ENCODE measurements at places on chromosomes 4 and X.

DNA sequence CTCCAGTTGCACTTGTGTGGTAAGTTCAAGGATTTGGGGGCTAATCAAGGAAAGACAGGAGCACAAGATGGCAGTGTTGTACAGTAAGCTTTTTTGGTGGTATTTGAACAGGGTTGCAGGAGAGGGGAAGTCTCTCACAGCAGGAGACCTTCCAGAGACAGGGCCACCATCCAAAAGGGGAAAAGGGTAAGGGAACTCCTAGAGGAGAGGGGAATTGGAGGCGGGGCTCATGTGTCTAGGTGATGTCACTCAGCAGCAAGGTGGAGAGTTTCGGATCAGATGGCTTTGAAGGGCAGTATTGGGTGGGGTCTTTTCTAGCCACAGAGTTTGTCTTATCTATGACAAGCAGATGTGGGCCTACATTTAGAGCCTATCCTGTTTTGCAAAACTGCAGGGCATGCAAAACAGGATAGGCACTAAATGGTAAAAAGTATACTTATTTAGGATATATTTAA, 13.4 kb upstream of the RNF175 start:
- no peak for DNase-seq

DNA sequence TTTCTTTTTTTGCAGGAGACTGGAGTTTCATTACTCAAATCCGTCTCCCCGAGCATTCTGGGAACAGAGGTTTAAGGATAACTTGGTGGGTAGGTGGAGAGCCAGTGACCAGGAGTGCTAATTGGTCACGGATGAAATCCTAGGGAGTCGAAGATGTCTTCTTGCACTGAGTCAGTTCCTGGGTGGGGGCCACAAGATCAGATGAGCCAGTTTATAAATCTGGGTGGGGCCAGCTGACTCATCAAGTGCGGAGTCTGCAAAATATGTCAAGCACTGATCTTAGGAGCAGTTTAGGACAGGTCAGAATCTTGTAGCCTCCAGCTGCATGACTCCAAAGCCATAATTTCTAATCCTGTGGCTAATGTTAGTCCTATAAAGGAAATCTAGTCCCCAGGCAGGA, 741.3 kb downstream of the PCDH7 start:
- no peak for DNase-seq

DNA sequence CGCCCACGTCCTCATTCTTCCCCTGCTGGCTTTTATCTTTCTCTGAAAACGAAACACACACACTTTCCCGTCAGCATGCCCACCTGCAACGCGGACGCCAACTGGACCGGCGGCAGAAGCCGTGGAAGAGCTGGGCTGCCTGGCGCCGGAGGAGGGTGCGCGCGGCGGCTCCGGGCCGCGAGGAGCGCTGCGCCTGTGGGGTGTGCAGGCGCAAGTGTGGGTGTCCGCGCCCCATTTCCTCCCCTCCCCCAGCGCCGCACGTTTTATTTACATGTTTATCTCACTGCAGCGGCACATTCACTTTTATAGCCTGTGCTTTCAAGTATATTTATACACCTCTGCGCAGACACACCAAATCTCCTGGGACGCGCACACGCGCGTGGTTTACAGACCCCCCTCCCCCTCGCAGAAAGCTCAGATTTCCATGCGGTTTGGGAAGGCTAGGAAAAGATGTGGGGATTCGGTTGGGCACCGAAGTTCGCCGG, 1.5 kb downstream of the PITX2 start:
- DNase-seq: no peak

GRCh38 chr4:61204353-61205060, 4.4 kb downstream of the ADGRL3 start:
- no peak for DNase-seq

DNA sequence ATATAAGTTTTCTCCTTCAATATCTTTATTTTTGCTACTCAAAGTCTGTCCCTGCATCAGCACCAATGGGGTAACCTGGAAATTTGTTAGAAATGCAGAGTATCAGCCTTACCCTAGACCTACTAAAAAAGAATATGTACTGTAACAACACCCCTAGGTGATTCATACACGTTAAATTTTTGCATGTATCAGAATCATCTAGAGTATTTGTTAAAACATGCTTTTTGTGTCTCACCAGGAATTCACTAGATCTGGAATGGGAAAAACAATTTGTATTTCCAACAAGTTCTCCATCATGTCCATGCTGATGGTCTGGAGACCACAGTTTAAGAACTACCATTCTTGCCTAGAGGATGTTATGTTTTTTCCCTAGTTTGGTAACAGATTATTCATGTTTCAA, 196.0 kb upstream of the EDNRA start:
- no peak for DNase-seq

DNA sequence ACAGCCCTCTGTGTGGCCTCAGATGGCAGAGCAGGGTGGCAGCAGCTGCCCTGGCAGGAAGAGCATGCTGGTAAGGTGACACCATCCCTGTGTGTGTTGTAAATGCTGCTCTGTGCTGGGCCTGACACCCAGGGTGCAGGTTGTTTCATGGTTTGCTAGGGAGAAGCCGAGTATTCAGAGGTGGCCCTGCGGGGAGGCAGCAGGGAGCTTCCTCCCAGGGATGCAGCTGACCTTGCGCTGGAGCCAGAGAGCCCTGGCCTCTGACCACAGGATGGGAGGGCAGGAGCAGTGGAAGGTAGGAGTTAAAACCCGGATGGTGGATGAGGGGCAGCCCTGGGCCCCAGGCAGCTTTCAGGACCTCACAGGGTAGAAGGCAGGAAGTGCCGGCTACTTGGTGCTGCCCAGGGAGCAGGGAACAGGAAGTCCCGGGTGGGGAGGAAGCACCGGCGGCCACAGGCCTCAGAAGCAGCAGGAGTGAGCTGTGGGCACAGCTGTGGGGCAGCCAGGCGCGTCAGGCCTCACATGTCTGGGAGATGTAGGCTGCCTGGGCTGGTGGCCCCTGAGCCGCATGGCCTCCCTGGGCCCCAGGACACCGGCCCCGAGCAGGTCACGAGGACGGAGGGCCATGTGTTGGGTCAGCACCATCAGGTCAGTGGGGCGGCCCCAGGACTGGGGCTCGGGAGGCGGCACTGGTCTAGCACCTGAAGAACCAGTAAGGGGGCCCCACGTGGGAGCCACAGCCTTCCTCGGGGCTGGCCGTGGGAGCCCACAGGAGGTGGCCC, 19.1 kb downstream of the SH3BP2 start:
- DNase-seq: no peak

GRCh38 chrX:141668371-141668770, 30.2 kb downstream of the SPANXD start:
- DNase-seq: no peak

DNA sequence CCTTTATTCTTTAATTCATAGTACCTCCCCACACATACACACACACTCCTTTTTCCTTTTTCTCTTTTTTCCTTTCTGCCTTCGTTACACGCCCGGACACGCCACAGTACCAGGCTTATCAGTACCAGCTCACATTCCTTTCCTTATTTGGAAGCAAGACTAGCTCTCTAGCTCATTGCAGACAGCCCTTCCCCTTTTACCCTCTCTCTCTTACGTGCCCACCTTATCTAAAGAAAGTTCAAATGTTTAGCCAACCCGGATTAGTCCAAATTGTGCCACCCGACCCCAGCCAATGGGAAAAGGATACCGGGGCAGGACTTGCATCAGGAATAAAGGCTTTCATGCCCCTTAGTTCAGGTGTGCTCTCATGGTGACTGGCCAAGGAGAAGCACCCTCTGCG, 194.7 kb upstream of the VCX3A start:
- DNase-seq: no peak

DNA sequence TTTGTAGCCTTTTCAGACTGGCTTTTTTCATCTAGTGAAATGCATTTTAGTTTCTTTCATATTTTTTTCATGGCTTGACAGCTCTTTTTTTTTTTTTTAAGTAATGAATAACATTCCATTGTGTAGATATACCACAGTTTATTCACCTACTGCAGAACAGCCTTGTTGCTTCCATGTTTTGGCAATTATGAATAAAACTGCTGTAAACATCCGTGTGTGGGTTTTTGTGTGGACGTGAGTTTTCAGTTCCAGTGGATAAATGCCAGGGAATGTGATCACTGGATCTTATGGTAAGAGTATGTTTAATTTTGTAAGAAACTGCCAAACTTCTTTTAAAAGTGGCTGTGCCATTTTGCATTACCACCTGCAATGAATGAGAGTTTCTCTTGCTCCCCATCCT, 160.8 kb downstream of the SOWAHB start:
- DNase-seq: no peak

GRCh38 chr4:126834854-126835253, 797.9 kb upstream of the INTU start:
- no peak for DNase-seq

- no peak for DNase-seq
These were observed 588.5 kb downstream of the TRIML1 start for GRCh38 chr4:188727746-188728145.

- no peak for DNase-seq
These were observed 120.3 kb downstream of the ARHGEF9 start for GRCh38 chrX:63664741-63665140.

- DNase-seq: no peak
These were observed 640.3 kb downstream of the TRIML1 start for GRCh38 chr4:188779581-188779980.

- no peak for DNase-seq
These were observed 6.1 kb upstream of the SH3BP2 start for GRCh38 chr4:2786794-2787229.

- no peak for DNase-seq
These were observed 357 bp upstream of the IGBP1 start for GRCh38 chrX:70132877-70133302.

GRCh38 chr4:152063621-152064240, 302.9 kb upstream of the GATB start:
- DNase-seq: no peak

- DNase-seq: no peak
These were observed 82.0 kb upstream of the CLDN34 start for GRCh38 chrX:9885150-9885549.

DNA sequence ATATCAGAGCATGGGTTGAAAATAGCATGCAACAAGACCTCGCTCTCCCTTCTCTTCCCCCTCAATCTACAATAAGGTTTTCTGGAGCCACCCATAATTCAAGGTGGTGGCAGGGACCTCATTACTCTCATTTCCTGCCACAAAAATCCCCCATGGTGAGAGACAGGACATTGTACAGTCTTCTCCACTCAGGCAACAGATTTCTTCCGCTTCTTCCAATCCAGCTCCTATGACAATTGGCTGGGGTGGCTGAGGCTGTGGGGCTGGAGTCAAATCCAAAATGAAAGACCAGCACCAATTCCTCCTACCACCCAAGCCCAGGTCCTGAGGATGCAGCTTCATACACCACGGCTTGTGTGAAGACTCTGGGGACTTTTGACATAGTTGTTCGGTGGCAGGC, 40.3 kb upstream of the NKRF start:
- no peak for DNase-seq

DNA sequence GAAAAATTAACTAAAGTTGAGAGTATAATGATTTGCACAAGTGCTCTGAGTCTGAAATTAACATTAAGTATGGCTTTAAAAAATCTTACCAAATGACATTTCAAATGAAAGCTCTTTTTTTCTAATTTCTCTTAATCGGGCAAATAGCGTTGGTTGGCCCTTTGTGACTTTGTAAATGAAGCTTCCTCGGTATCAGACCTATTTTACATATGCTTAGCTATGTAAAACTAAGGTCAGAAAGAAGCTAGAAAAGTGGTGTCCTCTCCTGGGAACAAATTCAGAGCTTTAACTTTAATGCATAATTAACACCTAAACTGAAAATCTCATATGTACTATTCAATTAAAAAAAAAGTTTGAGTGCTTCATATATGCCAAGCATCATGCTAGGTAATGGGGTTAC, 62.7 kb downstream of the N4BP2 start:
- no peak for DNase-seq

DNA sequence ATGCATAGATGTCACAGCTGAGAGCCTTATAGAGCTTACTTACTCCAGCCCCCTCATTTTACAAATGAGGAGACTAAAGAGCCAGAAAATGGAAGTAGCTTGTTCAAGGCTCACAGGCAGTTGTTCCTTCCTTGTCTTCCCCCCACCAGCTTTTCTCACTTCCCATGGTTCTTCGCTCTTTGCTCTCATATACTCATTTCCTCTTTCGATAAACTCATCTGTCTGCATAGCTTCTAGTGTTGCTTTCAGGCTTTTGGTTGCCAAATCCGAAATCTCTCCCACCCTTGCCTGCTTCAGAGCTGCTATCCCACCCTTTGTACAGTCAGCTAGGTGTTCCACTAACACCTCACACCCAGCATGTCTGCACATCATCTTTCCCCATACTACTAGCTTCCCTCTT, 25.0 kb upstream of the GJB1 start:
- DNase-seq: no peak

GRCh38 chrX:29661290-29661689, 554.1 kb upstream of the MAGEB2 start:
- no peak for DNase-seq

DNA sequence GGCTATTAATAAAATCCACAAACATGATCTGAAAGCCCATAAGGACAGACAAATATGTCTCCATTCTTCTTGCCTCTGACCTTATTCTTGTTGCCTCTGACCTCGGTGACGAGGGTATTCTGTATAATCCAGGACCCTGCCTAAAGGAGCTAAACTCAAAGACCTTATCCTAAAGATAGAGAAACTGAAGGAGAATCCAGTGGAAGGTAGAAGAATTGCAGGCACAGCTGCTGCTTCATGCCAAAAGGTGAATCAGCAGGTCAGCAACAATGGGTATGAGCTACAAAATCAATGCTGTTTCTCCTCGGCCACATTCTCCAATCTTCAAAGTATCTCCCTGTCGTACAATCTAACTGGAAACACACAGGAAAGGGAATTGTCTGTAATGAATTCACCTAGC, 71.4 kb downstream of the INTS6L start:
- no peak for DNase-seq

DNA sequence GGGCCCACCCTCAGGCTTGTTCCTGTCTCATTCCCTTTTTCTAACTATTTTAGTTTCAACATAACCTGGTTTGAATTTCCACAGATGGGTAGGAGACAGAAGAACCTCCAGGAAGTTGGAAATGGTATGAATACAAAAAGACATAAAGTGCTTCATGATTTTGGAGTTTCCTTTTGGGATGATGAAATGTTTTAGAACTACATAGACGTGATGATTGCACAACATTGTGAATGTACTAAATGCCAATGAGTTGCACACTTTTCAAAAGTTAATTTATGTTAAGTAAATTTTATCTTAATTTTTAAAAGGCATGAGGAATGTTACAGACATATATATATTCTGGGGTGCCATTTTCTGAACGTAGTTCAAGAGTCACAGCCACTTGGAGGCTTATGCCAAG, 41.1 kb upstream of the IBSP start:
- DNase-seq: no peak

DNA sequence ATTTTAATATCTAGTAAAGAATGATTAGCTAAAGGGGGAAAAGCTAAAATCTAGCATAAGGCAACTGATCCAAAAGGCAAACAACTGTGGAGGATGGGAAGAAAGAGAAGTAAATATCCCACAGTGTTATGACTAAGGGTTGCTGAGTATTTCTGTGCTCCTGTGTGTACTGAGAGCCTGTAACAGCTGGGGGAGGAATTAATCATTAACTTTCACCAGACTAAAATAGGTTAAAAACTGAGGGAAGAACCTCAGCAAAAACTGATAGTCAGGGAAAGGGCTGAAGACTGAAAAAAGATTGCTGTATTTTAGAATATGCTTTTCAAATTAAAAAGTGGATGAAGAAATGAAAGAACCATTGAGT, 365.9 kb downstream of the CXXC4 start:
- DNase-seq: no peak

- no peak for DNase-seq
These were observed 128.7 kb downstream of the MID1IP1 start for GRCh38 chrX:38929966-38930421.

- no peak for DNase-seq
These were observed 56.4 kb downstream of the SLC2A9 start for GRCh38 chr4:9964879-9965278.

Measured in activated CD8-positive, alpha-beta memory T cell treated with anti-CD3 and anti-CD28 coated beads for 1 hour (primary cell).